Prostate gland (tissue), 2 donors: ENCODE measurements at places on chromosomes 3 and 15. TPM values are rescaled to one million over a fixed set of nuclear protein-coding genes. Genes with fewer than 3 reads are reported as not detected.

GPR27 gene
- 29.1 TPM for total RNA-seq

GRCh38 chr3:52774901-52775864 lies 2.2 kb upstream of the ITIH1 start:
- H3K4me1 ChIP-seq, result no peaks in the 10 kb centered on the region
- no peak for DNase-seq
- H3K27ac ChIP-seq, result no peak overlapping the region
- no peaks in the 10 kb centered on the region for H3K27me3 ChIP-seq
- H3K4me3 ChIP-seq, result no peak overlapping the region
- H3K36me3 ChIP-seq, result no peaks in the 10 kb centered on the region

DNA sequence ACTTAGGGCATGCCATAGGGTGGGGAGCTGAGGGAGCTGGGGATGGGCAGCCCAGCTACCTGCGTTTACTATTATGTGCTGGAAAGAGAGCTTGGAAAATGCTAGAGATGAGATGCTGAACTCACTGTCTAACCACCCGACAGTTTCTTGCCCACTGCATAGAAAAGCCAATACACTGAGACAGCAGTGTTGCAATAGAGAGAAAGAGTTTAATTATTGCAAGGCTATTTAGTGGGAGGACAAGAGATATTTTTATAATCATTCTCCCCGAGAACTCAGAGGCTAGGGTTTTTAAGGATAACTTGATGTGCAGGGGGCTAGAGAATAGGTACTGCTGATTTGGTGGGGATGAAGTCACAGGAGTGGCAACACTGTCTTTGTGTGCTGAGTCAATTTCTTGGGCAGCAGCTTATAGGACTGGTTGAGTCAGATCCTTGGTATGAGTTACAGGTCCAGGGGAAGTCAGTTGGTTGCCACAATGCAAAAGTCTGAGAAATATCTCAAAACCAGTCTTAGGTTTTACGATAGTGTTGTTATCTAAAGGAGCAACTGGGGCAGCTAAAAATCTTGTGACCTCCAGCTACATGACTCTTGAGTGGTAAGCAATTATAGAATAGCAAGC lies 205.9 kb downstream of the GABRG3 start:
- H3K27ac ChIP-seq, result no peak overlapping the region
- no peaks in the 10 kb centered on the region for H3K4me1 ChIP-seq
- H3K27me3 ChIP-seq, result no peaks in the 10 kb centered on the region
- H3K4me3 ChIP-seq, result no peak overlapping the region
- DNase-seq, result no peak

- H3K27me3 ChIP-seq, result no peaks in the 10 kb centered on the region
- no peak for DNase-seq
- H3K36me3 ChIP-seq, result peaks cover 13% of the 10 kb centered on the region
- H3K4me1 ChIP-seq, result no peaks in the 10 kb centered on the region
- H3K4me3 ChIP-seq, result no peak overlapping the region
Measured at GRCh38 chr15:90481023-90481422, 48.7 kb upstream of the CRTC3 start.

HERC2 gene
- 65.1 TPM for total RNA-seq
